ENCODE measurements at places on chromosomes 6 and 20.

- no peak for DNase-seq
These were observed 11.0 kb downstream of the CD24 start for GRCh38 chr6:106963544-106963943.

DNA sequence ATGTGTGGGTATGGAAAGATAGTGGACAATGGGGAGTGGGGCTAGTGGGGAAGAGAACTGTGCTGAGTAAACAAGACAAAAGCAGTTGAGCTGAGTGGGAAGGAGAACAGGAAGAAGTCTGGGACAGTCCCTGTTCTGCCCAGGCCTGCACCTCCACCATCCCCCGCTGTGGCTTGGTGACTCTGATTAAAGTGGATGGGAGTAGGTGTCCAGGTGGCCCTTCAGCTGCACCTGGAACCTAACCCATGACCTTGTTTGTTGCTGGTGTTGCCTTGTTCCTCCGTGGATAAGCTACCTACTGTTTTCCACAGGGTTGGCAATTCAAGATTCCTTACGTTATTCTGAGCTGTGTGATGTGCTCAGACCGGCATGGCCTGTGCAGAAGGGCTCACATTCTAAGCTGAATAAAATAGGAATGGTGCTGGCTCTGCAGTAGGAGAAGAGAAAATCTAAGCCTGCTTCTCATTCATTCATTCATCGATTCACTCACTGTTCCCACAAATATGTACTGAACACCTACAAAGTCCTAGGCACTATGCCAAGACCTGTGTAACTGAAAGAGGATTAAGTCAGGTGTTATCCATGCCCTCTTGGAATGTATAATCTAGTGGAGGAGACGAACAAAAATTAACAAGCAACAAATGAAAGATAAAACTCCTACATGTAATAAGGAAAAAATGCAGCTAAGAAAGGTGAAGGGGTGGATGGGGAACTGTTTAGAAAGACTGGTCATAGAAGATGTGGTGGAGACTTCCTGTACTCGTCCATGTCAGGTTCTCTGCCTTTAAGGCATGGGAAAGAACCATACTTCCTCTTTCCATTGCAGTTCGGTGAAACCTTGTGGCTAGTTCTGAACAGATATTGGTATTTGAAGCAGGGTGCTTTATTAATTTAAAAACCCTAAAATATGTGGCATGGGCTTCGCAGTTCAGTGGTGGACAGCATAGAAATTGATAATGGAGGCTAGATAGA, 10.1 kb upstream of the CALHM6 start:
- no peak for DNase-seq

- no peak for DNase-seq
These were observed 347.5 kb downstream of the SAMD5 start for GRCh38 chr6:147855803-147856482.

- no peak for DNase-seq
These were observed 164.3 kb upstream of the RIN2 start for GRCh38 chr20:19593762-19594161.

DNA sequence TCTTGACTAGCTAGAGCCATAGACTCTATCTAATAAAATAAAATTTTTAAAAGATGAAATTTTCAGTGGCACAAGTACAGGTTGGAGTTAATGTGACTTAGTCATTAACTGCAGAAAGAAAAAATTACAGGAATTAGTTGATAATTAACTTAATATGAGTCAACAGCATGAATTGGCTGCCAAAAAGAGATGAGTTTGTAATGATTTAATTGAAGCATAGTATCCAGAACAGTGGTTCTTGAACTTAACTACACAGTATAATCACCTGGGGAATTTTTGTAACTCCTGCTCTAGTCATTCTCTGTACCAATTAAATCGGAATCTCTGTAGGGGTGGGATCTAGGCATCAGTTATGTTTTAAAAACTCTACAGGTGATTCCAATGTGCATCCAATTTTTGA, 46.3 kb upstream of the HMGN3 start:
- DNase-seq: no peak
